Transverse colon (tissue), 4 donors: ENCODE measurements at places on chromosomes 6 and 20.

DNA sequence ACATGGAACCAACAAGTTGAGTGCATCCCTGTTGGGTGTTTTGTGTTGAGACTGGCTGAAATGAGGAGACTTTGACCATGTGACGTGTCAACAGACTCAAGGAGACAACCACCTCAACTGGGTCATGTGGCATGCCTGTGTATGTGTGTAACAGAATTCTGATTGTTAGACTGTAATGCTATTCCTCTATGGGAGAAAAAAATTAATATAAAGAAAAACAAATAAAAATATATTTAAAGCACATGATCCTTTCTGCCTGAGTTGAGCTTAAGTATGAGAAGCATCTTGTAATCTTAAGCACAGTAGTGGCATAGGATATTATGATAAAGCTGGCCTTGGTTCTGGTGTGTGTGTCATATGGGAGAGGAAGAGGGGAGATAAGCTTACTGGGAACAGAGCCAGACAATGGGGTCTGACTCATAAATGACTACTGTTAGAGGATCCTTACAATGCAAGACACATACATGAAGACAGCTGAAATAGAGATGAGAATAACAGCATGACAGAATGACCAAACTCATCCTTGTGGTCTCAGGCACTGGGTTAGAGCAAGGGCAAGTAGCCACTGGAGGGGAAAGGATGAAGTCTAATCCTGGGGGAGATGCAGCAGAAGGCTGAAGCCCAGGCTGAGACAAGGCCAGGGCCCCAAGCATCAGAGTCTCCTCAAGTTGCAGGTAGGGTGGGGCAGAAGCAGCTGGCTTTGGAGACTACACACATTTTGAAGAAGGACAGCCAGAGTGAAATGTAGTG, 9.2 kb downstream of the TP53INP2 start:
- no peak for DNase-seq

GRCh38 chr20:51486197-51487005, 56.1 kb downstream of the NFATC2 start:
- DNase-seq: no peak

DNA sequence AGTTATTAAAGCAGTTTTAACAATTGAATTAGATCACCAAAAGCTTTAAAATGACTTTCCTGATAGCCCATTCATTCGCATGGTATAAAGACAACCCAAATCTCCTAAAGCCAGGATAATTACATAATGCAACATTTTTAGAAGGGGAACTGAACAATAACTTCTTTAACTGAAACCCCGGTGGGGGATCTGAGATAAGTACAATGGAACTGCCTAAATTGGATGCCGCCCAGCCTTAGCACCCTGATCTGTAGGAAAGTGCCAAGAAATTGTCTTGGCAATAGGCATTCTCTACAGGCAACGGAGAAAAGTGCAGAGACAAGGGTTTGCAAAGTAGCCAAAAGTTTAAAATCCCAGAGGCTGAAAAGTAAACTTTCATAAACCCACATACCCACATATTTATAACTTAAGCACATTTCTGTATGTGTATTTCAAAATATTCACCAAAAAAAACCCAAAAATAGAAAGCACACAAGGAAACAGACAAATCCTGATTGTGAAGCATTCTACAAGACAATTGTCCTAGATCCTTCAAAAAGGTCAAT, 98.8 kb upstream of the BEND6 start:
- no peak for DNase-seq

DNA sequence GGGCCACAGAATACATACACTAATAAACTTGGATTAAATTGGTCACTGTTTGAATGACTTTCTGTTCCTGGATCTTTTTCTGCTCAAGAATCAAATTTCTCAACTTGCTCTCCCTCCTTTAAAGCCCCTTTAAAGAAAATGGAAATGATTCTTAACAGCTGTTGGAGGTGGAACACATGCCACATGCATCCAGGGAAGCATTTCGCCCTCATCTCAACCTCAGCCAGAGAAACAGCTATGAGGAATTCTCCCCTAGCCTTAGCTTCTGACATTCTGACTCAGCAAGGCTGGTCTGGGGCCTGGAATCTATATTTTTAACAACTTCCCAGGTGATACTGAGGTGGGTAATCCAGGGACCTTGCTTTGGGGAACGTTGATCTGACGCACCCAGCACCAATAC, 263.4 kb upstream of the ECI2 start:
- DNase-seq: no peak

GRCh38 chr20:10323729-10324128, 105.1 kb downstream of the SNAP25 start:
- DNase-seq: no peak

- no peak for DNase-seq
Measured at GRCh38 chr6:15578716-15579391, 84.0 kb downstream of the DTNBP1 start.

- no peak for DNase-seq
Measured at GRCh38 chr20:52972965-52973819, 1.0 kb downstream of the TSHZ2 start.

GRCh38 chr6:163419413-163420288, 5.1 kb downstream of the QKI start:
- no peak for DNase-seq

DNA sequence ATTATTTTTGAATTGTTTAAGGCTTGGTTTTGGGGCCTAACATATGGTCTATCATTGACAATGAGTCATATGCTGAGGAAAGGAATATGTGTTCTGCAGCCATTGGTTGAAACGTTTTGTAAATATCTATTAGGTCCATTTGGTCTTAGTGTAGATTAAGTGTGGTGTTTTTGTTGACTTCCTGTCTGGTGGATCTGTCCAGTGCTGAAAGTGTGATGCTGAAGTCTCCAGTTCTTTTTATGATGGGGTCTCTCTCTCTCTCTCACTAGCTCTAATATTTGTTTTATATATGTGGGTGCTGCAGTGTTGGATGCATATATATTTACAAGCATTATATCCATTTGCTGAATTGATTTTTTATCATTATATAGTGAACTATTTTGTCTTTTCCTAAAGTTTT, 727.2 kb downstream of the KHDRBS2 start:
- no peak for DNase-seq

DNA sequence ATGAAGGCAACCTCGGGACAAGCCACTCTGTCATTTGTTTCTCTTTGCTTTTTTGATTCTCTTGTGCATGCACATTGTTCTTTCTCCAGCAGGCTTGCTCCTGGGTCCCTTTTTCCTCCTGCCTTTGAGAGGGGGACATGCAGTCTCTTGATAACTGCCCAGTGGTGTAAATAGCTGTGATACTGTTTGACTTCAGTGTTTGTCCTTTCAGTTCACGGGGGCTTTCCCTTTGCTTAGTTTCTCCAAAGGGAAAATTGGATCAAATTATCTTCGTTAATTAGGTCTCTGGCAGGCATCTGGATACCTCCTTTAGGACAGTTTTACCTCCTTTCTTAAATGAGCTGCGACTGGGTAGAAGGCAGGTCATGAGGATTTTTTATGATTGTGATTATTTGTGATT, 41.5 kb downstream of the RALGAPB start:
- no peak for DNase-seq

DNA sequence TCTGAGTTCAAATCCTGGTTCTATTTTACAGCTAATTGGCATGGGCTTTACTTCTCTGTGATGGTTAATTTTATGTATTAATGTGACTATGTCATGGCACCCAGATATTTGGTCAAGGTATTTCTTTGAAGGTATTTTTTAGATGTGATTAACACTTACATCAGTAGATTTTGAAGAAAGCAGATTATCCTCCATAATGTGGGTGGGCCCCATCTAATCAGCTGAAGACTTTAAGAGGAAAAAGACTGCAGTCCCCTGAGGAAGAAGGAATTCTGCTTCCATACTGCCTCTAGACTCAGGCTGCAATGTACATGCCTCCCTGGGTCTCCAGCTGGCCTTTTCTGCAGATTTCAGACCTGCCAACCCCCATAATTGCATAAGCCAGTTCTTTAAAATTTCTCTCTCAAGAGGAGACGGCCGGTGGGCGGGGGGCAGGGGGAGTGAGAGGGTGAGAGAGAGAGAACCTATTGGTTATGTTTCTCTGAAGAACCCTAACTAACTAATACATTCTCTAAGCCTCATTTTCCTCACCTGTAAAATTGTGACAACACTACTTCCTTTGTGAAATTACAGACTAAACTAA, 338.2 kb upstream of the PRDM1 start:
- DNase-seq: no peak

GRCh38 chr6:130666786-130667185, 160.4 kb upstream of the SMLR1 start:
- no peak for DNase-seq

GRCh38 chr6:158087224-158087867, 80.7 kb downstream of the SERAC1 start:
- no peak for DNase-seq

DNA sequence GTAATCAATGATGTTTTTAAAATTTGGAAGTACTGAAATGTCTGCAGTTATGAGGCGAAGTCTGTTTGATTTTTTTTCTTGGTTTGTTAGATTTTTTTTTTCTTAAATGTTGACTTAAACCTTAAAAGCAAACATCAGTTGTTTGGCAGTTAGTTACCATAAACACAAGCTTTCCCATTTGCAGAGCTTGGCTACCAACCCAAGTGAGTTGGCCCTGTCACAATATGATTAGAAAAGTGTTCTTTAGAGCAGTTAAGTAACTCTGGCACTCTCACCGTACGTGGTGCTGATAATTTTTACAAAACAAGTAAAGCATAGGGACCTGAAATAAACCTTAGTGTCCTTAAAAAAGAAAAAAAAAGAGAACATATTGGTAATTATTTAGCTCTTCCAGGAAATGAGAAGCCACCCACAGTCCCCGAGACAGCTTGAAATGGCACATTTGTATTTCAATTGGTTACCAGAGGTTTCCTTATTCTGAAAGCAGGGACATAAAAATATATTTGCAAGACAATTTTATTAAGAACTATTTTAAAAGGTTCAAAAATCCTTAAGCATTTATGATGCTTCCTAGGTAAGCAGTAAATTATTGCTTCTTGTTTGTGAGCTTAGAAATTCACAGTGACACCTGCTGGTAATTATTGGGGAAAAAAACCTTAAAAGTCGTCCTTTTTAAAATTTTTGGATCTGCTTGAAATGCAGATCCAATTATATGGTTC, 3.9 kb downstream of the HEY2 start:
- DNase-seq: no peak

DNA sequence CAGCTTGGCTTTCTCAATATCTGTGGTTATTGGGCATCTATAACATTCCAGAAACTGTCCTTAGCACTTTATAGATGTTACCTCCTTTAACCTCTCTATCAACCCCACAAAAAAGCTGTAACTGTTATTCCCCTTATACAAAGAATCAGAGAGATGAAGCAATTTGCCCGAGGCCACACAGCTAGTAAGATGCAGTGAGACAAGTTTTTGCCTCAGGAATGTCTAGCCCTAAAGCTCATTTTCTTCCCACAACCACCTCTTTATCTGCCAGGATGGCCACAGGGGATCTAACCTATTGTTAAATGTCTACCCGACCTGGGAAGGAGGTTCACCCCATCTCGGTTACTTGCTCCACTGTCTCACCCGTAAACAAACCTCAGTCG, 31.9 kb upstream of the TCP11 start:
- no peak for DNase-seq

DNA sequence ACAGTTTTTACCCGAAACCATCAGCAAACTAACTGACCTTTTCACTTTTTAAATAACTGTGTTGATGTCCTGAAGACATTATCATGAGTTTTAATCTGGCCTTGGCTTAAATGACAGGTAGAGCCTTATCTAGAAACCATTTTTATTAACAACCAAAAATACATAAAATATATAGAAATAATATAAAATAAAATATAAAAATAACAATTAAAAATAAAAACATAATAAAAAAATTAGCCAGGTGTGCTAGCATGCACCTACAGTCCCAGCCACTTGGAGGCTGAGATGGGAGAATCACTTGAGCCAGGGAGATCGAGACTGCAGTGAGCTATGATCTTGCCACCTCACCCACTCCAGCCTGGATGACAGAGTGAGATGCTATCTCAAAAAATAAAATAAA, 21.6 kb downstream of the HMGN3 start:
- no peak for DNase-seq
